Osteoblast (primary cell): ENCODE measurements at places on chromosomes 3 and 15. TPM values are rescaled to one million over a fixed set of nuclear protein-coding genes. Genes with fewer than 3 reads are reported as not detected.

- no peaks in the 10 kb centered on the region for H3K36me3 ChIP-seq
- H3K27ac ChIP-seq = no peak overlapping the region
- H3K27me3 ChIP-seq = no peaks in the 10 kb centered on the region
- H3K4me3 ChIP-seq = no peak overlapping the region
These were observed 10.5 kb upstream of the TM4SF18 start for GRCh38 chr3:149343951-149344350.

DNA sequence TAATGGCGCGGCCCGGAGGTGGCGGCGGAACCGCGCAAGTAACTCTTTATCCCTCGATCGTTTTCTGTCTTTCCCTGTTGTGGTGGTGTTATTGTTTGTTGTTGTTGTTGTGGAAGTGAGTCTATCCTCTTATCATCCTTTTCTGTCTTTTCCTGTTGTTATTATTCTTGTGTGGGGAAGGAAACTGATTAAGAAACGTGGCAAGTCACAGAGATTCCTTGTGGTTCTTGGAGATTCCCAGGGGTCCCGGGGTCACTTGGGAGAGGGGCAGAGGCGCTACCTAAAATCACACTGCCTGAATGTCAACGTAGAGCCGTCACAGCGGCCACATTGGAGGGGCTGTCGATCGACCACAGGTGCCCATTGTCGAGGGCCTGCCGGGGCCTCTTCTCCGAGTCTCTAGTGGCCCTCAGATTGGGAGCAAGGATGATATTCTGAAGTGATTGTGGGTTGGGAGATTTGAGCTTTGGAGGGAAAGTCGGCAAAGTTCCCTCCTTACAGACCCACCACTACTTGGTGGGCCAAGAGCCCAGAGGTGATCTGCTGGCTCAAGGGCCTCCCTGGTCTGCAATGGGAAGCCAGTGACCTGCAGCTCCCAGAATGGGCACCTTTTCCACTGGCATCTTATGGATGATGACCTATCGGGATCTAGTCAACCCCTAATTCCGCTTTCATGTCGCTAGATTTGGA lies 790 bp downstream of the PARP14 start:
- H3K27ac ChIP-seq = no peak overlapping the region
- H3K4me3 ChIP-seq = peak overlapping the region; percentile 84
- no peak for DNase-seq
- H3K27me3 ChIP-seq = no peaks in the 10 kb centered on the region

DNA sequence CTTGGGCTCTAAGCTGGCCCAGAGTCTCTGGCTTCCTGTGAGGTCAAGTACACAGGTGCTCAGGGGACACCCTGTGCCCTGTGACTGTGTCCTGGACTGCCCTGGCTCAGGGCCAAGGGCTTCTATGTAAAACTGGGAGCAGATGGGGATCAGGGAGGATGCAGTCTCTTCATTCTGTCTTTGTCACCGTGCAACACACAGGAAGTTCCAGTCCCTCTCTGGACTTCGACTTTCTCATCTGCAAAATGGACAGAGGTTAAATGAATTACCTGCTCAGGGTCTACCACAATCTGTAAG lies 61.9 kb upstream of the TLE3 start:
- H3K4me1 ChIP-seq = peaks cover 28% of the 10 kb centered on the region
- H3K4me3 ChIP-seq = no peak overlapping the region
- H3K36me3 ChIP-seq = no peaks in the 10 kb centered on the region
- no peak for DNase-seq
- peaks cover 4% of the 10 kb centered on the region for H3K27me3 ChIP-seq

Gene DNAJA4
- 2.1 and 2.2 TPM in 2 replicates for total RNA-seq

Gene MYL3
- total RNA-seq = not detected in 2 replicates
